Mesenteric fat pad (tissue), 1 donor: ENCODE measurements at places on chromosomes 12 and 14. TPM values are rescaled to one million over a fixed set of nuclear protein-coding genes. Genes with fewer than 3 reads are reported as not detected.

Gene GPR65
- total RNA-seq: 3.4 TPM

DNA sequence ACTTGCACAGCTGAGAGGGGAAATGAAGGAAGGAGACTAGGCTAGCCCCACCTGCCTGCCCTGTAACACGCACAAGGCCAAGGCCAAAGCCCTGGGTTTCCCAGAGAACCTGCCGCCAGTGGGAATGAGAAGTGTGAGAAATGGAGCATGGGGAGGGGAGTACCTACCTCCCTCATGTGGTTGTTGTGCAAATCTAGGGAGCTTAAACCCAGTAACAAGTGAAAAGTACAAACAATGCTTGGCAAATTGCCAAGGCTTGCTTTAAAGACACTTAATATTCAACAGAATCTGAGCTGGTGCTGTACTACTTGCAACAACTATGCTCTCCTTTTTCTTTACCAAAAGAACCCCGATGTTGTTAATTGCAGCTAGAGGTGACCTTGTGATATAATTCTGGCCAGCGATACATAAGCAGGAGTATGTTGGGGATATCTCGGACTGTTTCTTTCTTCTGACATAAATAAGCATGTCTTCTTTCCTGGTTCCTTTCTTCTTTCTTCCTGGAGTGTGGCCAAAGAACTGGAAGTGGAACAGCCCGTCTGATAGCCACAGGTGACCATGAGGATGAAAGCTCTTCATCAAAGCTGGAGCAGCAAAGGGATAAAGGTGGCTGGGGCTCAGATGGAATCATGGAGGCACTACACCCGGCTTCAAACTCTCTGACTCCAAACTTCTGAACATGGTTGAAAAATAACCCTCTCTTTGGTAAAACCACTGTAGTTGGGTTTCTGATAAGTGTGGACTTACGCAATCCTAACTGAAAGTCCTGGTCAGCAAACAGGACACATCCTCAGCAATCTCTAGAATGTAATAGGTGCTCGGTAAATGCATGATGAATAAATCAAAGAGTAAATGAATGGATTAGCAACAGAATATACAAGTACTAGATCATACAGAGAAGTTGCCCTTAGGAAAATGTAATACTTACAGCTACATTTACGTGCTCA, 207.9 kb downstream of the NUAK1 start:
- no peak for DNase-seq

GRCh38 chr12:59650588-59651228, 54.9 kb downstream of the SLC16A7 start:
- DNase-seq: no peak

- DNase-seq: no peak
Measured at GRCh38 chr12:32877601-32878459, 18.7 kb downstream of the PKP2 start.

DNA sequence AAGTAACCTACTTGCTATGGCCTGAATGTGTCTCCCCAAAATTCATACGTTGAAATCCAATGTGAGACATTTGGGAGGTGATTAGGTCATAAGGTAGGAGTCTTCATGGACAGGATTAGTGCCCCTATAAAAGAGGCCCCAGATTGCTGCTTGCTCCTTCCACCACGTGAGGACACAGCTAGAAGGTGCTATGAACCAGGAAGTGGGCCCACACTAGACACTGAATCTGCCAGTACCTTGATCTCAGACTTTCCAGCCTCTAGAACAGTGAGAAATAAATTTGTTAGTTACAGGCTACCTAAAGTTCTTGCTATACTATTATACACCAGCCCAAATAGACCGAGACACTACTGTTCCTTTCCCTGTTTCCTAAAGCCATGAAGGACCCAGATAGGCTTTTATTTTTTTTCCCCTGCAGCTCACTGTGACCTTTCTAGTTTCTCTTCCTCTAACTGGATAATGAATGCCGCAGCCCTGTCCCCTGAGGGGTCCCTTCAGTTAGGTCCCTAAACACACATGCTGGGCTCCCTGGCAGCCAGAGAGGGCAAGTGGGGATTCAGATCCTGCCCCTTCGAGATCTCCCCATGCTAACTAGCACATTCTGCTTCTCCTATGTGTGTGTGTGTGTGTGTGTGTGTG, 19.3 kb downstream of the SLC25A3 start:
- no peak for DNase-seq

Gene ADSS1
- 5.2 TPM for total RNA-seq

DNA sequence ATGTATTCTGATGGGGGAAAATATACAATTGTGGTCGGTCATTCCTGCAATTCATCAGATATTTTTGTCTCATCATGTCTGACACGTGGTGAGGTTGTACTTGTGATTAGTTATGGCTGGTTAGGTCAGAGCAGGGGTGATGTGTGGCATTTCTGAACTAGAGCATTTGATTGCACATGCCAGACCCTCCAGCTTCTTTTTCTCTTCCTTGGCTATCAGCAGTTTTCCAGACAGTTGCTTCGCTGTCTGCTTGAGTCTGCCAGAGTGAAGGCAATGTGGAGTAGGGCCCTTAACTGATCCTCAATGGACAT, 25.9 kb downstream of the TMEM117 start:
- no peak for DNase-seq

DNA sequence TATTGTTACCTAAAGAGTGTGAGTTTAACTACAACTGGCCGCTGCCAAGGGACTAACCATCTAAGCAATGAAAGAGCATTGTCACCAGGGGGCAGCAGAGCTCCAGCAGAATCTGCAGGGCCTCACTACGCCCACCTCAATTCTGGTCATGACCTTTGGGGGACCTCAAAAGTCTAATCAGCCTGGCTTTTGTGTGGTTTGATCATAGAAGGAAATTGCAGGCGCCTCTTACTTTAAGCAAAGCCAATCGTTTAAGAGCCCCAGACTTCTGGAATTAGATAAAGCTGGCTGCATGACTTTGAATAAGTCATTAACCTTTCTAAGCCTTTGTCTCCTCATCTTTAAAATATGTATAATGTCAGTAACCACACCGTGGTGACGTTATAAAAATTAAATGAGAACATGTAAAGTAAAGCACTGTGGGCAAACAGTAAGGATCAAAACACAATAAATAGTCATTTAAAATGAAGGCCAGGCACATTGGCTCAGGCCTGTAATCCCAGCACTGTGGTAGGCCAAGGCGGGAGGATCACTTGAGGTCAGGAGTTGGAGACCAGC, 58.6 kb downstream of the TBX3 start:
- no peak for DNase-seq

- no peak for DNase-seq
Measured at GRCh38 chr12:54629925-54630324, 4.8 kb downstream of the LACRT start.

GRCh38 chr14:22610931-22611330, 12.8 kb downstream of the ABHD4 start:
- DNase-seq: no peak

Gene SLCO1C1
- total RNA-seq: 0.55 TPM

Gene TTC9
- 0.51 TPM for total RNA-seq

DNA sequence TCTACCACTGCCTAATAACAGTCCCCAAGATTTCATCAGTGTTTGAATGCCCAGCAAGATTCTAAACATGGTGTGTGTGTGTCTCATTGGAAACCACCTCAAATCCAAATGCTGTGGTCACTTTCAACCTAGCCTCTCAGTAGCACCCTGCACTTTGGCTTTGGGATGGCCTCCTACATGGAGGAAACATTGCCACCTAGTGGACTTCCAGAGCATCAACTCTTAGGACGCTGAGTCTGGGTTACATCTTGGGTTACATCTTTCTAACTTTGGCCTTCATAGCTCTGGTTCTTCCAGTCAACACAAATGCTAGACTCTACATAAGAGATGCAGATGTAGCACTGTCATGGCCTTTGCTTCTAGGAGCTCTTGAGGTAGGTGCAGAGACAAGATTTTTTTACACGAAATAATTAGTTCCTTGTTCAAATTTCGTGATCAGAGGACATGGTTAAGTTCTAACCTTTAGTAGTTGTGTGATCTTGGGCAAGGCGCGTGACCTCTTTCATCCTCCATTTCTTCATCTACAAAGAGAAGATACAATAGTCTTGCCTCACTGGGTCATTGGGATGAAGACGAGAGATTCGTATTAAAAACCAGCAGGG, 113.5 kb upstream of the VASH1 start:
- DNase-seq: no peak

GRCh38 chr12:60872850-60873713, 1277.3 kb downstream of the SLC16A7 start:
- DNase-seq: no peak

Gene LMO3
- total RNA-seq: 61.2 TPM

Gene CELA1
- not detected for total RNA-seq

DNA sequence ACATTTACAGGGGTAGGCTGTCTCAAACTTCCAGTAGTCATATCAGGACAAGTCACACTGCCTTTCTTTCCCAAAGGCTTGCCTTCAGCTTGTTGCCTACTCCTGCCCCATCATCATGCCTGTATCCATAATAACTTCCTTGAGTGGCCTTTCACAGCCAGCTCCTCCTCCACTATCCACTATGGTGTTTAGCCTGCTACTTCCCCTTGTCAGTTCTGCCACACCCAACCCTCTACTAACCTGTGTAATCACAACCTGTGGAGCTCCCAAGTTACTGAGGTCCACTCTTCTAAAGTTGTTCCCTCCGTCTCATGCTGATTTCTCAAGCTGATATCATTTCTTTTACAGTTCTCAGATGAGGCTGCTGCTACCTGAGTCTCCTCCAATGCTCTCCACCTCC, 159.9 kb downstream of the BMP4 start:
- DNase-seq: no peak

DNA sequence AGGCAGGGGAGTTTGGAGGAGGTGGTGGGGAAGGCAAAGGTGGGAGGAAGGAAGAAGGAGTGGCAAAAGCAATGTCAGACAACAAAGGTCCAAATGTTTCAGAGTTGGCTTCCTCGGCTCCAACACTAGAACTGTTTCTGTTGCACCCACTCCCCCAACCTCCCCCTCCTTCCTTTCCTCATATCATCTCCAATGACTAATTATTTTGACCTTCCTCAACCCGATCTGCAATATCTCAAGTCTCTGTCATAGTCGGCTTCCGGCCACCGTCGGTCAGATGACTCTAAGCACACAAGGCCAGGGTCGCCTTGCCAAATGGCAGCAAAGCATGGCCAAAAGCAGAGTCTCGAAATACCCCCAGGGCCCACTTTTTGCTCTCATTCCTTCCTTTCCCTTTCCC, 637.0 kb upstream of the TBX3 start:
- DNase-seq: no peak

GRCh38 chr12:116969615-116970585, 59.1 kb downstream of the FBXW8 start:
- DNase-seq: no peak

DNA sequence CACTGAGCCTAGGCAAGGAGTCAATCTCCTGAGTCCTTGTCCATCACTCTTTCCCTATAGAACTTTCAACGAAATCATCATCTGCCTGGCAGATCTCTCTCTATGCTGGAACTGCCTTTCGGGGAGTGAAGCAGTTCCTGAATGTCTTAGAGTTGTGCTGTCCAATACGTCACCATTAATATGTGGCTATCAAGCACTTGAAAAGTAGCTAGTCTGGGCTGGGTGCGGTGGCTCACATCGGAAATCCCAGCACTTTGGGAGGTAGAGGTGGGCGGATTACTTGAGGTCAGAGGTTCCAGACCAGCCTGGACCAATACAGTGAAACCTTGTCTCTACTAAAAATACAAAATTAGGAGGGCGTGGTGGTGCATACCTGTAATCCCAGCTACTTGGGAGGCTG, 35.1 kb downstream of the NRDE2 start:
- DNase-seq: no peak

Gene TMCC3
- 15.8 TPM for total RNA-seq

GRCh38 chr14:21449899-21450216, 6.1 kb downstream of the CHD8 start:
- no peak for DNase-seq

- no peak for DNase-seq
Measured at GRCh38 chr12:70246580-70246979, 3.3 kb downstream of the CNOT2 start.

DNA sequence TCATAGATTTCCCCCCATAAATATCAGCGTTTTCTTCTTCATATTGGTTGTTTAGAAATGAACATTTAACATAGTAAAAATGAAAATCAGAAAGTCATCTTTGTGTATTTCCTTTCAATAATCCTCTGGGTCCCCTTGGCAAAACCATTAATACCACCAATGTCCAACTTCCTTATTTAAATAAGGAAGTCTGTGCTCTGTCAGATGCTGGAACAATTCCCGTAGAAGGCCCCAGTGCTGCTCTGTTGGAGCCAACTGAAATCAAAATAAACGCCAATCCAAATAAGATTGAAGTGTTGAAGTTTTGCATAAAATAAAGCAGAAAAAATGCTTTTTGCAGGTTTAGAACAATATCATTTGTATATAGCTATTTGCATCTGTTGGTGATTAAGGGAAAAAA, 93.1 kb downstream of the PPM1H start:
- no peak for DNase-seq

DNA sequence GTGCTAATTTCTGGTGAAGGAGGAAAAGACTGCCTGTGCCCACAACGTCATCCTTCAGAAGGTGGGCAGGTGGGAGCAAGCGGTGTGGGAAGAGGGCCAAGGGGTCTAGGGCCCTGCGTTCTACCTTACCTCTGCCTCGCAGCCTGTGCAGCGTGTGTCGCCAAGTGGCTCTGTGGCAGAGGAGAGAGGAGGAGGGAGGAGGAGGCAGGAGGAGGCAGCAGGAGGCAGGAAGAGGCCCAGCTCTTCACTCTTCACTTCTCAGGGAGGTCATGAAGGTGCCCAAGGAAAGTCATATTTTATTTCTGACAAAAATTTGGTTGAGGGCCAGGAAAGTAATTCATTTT, 177.9 kb downstream of the MYRFL start:
- DNase-seq: no peak

DNA sequence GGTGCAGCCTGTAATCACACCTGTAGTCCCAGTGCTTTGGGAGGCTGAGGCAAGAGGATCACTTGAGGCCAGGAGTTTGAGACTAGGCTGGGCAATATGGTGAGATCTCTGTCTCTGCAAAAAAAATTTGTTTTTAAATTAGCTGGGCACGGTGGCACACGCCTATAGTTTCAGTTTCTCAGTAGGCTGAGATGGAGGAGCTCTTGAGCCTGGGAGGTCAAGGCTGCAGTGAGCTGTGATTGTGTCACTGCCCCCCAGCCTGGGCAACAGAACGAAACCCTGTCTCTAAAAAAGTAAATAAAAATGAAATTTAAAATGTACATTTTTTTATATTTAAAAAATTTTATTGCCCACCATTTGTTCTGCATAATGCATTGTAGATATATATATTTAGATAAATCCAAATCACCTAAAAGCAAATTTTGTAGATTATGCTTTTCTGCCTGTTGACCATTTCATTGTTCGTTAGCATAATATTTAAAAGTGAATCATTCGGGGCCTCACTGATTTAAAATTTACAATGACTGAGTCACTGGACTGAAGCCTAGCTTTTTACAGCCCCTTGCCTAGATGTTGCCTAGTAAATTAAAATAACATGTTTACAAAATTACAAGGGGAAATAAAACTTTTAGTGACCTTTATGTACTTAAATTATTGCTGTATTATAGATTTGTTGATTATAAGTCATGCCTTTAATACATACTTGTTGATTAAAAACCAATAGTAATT, 87.9 kb downstream of the USP15 start:
- DNase-seq: no peak

- no peak for DNase-seq
Measured at GRCh38 chr14:103517721-103518421, 4.8 kb downstream of the CKB start.

Gene PLEKHD1
- 0.19 TPM for total RNA-seq

Gene CLEC6A
- not detected for total RNA-seq

Gene C1RL
- 68.8 TPM for total RNA-seq

GRCh38 chr12:27236498-27236897, 7.6 kb upstream of the STK38L start:
- no peak for DNase-seq
